ENCODE measurements at places on chromosomes 4 and X.
A peak's percentile ranks its signal among the peaks of the same experiment; 100 is the strongest.

DNA sequence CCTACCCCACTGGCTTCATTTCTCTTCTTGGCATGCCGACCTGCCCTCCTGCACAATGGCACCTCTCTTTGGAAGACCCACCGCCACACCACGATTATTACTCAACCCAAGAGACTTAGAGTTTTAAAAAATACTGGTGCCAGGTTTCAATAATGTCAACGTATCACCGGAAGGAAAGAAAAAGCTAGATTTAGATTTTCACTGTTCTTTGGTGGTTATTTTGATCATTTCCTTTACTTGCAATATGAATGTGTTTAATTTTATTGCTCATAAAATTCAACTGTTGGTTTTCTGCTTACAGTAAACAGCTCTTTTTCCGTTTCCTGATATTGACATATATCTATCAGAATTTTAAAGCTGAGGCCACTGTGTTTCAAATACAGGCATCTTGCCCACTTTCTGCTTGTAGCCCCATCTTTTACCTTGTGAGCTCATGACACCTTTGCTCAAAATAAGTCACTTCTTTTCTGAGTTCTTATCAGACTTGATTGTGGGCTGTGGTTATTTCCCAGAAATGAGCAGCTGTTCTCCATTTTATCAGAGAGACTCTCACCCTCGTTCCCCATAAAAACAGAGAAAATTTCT is 439.1 kb downstream of the INPP4B start:
- DNase-seq = no peak

GRCh38 chr4:86249074-86249473 is 110.8 kb downstream of the MAPK10 start:
- DNase-seq = no peak

DNA sequence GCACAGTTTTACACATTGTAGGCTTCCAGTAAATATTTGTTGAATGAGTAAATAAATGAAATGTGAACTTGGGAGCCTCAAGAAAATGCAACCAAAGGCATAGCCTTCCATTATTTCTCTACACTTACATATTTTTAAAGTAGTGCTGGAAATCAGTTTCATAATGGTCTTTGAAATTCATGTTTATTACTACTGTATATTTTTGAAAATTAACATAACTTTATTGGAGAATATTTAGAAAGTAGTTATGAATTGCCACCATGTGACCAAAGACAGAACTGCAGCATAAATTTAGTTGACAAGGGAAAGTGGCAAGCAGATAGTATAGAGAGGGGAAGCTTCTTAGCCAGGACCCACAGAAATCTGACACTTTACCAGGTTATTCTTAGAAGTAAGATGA is 6.4 kb downstream of the TCEAL8 start:
- peak; percentile 2 for DNase-seq

GRCh38 chr4:109708990-109709389 is 5.7 kb upstream of the CASP6 start:
- DNase-seq = no peak

GRCh38 chr4:148015058-148015457 is 283.2 kb downstream of the ARHGAP10 start:
- DNase-seq = no peak

All from naive thymus-derived CD8-positive, alpha-beta T cell (primary cell).